ENCODE measurements at places on chromosomes 11 and 22. TPM values are rescaled to one million over a fixed set of nuclear protein-coding genes. Genes with fewer than 3 reads are reported as not detected.

The DDB1 gene
- total RNA-seq: 193 TPM

DNA sequence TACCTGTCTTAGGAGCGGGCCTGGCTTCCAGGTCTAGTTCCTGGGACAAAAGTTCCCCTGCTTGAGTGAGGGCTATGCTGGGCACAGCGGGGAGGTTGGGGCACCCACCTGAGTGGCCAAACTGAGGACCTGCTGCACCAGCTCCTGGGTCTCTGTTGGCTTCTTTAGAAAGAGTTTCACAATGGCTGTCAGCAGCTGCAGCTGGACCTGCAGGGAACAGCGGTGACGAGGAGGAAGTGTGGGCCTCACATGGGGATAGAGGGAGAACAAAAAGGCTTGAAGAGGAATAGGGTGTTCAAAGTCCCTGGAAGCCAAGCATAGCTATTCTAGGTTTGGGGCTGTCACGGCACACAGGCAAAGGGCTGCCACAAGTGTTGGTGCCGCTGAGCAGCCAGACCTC lies 26.7 kb upstream of the RASL10A start:
- peaks cover 41% of the 10 kb centered on the region for H3K36me3 ChIP-seq
- no peak for DNase-seq
- no peak overlapping the region for H3K4me3 ChIP-seq
- H3K27ac ChIP-seq: no peak overlapping the region

- no peaks in the 10 kb centered on the region for H3K36me3 ChIP-seq
- peaks cover 14% of the 10 kb centered on the region for H3K27me3 ChIP-seq
- no peak for DNase-seq
- no peak overlapping the region for H3K4me3 ChIP-seq
- H3K4me1 ChIP-seq: no peaks in the 10 kb centered on the region
- H3K27ac ChIP-seq: no peak overlapping the region
Measured at GRCh38 chr22:49600468-49600867, 227.2 kb downstream of the BRD1 start.

DNA sequence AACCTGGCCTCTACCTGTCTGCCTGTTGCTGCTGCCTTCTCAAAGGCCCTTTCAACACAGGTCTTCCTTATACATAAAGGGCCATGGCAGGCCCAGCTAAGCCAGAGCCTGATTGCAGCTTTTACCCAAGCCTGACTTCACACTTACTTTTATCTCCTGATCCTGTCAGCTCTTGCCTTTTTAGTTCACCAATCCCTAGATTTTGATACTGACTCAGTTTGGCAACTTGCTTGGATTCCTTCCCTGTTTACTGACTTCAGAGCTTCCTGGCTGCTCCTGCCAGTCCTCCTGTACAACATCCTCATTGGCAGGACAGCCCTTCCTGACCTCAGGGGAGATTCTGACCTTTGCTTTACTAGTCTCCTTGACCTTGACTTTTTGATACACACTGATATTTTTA lies 195.2 kb downstream of the NELL1 start:
- no peak overlapping the region for H3K27ac ChIP-seq
- H3K27me3 ChIP-seq: no peaks in the 10 kb centered on the region
- no peaks in the 10 kb centered on the region for H3K4me1 ChIP-seq
- H3K36me3 ChIP-seq: no peaks in the 10 kb centered on the region
- no peak overlapping the region for H3K4me3 ChIP-seq

DNA sequence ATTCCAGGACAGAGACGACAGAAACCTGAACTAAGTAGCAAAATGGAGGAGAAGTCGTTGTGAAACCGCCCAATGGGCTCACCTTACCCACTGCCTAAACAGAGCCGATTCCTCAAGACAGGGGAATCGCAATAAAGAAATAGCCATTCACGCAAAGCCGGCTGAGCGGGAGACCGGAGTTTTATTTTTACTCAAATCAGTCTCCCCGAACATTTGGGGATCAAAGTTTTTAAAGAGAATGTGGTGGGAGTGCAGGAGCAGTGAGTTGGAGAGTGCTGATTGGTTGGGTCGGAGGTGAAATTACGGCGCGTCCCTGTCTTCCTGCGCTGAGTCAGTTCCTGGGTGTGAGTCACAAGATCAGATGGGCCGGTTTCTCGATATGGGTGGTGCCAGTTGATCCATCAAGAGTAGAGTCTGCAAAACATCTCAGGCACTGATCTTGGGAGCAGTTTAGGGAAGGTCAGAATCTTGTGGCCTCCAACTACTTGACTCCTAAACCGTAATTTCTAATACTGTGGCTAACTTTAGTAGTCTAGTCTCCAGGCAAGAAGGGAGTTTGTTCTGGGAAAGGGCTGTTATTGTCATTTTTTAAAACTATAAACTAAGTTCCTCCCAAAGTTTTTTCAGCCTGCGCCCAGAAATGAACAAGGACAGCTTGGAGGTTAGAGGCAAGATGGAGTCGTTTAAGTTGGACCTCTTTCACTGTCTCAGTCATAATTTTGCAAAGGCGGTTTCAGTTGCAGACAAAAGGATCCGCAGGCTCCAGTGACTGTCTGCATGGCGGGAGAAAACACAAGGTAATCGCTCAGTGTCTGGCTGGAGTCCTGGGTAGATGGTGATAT lies 34.1 kb downstream of the OR4D9 start:
- peak overlapping the region; percentile 63 for H3K4me3 ChIP-seq
- DNase-seq: peak; percentile 83
- H3K36me3 ChIP-seq: peaks cover 27% of the 10 kb centered on the region
- peak overlapping the region; percentile 99 for H3K27ac ChIP-seq

- H3K27ac ChIP-seq: no peak overlapping the region
- H3K4me3 ChIP-seq: no peak overlapping the region
- H3K36me3 ChIP-seq: no peaks in the 10 kb centered on the region
Measured at GRCh38 chr11:70220136-70220535, 17.0 kb downstream of the FADD start.

GRCh38 chr11:70731271-70732022 lies 333.1 kb downstream of the CTTN start:
- no peak overlapping the region for H3K27ac ChIP-seq
- no peaks in the 10 kb centered on the region for H3K27me3 ChIP-seq
- no peak overlapping the region for H3K4me3 ChIP-seq
- H3K4me1 ChIP-seq: no peaks in the 10 kb centered on the region

The CEND1 gene
- not detected for total RNA-seq

DNA sequence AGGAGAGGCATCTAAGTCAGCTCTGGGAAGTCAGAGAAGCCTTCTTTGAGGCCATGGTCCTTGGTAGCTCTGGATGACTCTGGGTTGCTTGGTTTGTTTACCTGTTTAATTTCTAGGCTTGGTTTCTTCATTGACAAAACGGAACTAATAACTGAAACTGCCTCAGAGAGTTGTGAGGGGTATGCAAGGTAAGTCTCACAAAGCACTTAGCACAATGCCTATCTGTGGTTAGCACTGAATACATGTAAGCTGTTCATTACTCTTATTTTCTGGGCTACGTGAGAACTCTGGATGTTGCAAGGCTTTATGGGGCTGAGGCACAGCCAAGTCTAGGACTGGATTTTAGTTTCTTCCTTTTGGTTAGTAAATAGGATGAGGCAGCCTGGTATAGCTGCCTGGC lies 225.8 kb upstream of the NCAM1 start:
- H3K27ac ChIP-seq: no peak overlapping the region
- no peak for DNase-seq
- H3K36me3 ChIP-seq: no peaks in the 10 kb centered on the region
- H3K27me3 ChIP-seq: no peaks in the 10 kb centered on the region

The UPK3A gene
- not detected for total RNA-seq

The MUC5B gene
- total RNA-seq: 3.4 TPM

- peaks cover 57% of the 10 kb centered on the region for H3K27me3 ChIP-seq
- H3K4me1 ChIP-seq: no peaks in the 10 kb centered on the region
Measured at GRCh38 chr11:2298795-2299761, 2.6 kb downstream of the C11orf21 start.

DNA sequence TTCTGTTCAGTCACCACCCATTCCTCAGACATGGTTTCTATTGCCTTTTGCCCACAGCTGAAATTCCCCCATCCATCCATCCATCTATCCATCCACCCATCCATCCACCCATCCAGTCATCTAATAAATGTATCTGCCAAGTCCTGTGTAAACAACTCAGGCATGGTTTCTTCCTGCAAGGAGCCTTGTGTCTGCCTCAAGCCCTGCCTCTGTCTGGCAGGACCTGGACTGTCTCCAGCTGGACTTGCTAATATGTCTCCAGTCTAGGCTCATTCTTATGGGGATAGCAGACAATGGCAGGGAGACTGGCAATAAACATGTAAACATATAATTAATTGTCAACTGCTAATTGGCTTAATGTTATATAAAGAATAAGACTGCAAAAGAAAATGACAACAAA lies 64.7 kb upstream of the AMPD3 start:
- H3K27me3 ChIP-seq: peaks cover 74% of the 10 kb centered on the region
- no peak overlapping the region for H3K27ac ChIP-seq
- peaks cover 16% of the 10 kb centered on the region for H3K4me1 ChIP-seq
- DNase-seq: no peak

- H3K4me1 ChIP-seq: no peaks in the 10 kb centered on the region
- H3K27ac ChIP-seq: no peak overlapping the region
- DNase-seq: peak; percentile 26
- no peak overlapping the region for H3K4me3 ChIP-seq
- no peaks in the 10 kb centered on the region for H3K36me3 ChIP-seq
- H3K27me3 ChIP-seq: peaks cover 90% of the 10 kb centered on the region
Measured at GRCh38 chr11:114075891-114076441, 16.5 kb downstream of the ZBTB16 start.

The KCTD14 gene
- 13.2 TPM for total RNA-seq

The GP1BB gene
- total RNA-seq: not detected

- no peaks in the 10 kb centered on the region for H3K27me3 ChIP-seq
Measured at GRCh38 chr11:112281726-112282125, 21.1 kb upstream of the PLET1 start.

GRCh38 chr22:23070418-23071229 lies at the start of gene GNAZ:
GNAZ (plus strand) TSS chr22:23070519; CDS start chr22:23095696, 25,177 bp downstream.
- H3K4me1 ChIP-seq: peaks cover 21% of the 10 kb centered on the region
- peaks cover 14% of the 10 kb centered on the region for H3K36me3 ChIP-seq
- H3K4me3 ChIP-seq: peak within 1 kb of the TSS; percentile 75
- DNase-seq: no peak

DNA sequence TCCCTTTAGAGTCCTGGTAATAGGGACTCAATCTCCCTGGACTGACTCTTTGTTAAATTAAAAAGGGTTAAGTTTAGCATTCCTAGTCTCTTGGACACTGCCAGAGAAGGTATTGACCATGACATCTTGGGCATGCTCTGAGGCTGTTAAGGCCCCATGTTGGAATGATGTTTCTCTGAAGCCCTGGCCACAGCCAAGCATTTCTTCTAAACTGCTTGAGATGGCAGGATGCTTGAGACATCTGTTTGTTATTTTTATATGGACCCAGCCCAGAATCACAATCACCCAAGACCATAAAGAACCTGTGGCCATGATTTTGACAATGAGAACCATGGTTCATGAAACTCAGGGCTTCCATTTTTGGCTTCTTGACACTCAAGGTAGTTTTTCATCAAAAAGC lies 5.5 kb upstream of the ANKK1 start:
- no peak for DNase-seq
- no peak overlapping the region for H3K27ac ChIP-seq
- no peaks in the 10 kb centered on the region for H3K27me3 ChIP-seq

The NAALAD2 gene
- 0.38 TPM for total RNA-seq

The VWCE gene
- 0.47 TPM for total RNA-seq

DNA sequence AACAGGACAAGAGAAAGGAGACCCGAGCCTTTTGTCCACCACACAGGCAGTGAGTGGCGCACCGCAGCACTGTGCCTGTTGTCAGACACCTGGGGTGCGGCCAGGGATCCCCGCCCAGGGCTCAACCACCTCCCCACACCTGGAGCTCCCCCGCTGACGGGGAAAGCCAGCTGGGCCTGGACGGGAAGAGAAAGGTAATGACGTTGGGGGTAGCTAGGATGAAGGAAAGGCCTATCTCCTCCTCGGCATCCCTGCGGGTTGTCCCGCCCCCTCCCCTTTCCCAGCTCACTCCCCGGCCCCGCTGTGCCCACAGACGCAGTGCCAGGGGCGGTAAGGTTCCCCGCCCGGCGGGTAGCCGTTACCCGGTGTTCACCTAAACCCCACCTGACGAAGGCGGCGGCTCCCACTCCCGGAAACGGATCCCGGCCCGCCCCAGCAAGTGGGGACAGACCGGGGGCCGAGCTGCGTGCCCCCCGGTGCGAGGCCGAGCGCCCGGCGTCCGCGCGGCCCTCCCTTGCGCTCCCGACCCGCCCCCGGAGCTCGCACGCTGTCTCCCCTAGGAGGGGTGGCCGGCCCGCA lies 495 bp downstream of the HYOU1 start:
- peak overlapping the region; percentile 96 for H3K27ac ChIP-seq
- H3K4me3 ChIP-seq: peak overlapping the region; percentile 89
- peak; percentile 28 for DNase-seq
- H3K27me3 ChIP-seq: no peaks in the 10 kb centered on the region

DNA sequence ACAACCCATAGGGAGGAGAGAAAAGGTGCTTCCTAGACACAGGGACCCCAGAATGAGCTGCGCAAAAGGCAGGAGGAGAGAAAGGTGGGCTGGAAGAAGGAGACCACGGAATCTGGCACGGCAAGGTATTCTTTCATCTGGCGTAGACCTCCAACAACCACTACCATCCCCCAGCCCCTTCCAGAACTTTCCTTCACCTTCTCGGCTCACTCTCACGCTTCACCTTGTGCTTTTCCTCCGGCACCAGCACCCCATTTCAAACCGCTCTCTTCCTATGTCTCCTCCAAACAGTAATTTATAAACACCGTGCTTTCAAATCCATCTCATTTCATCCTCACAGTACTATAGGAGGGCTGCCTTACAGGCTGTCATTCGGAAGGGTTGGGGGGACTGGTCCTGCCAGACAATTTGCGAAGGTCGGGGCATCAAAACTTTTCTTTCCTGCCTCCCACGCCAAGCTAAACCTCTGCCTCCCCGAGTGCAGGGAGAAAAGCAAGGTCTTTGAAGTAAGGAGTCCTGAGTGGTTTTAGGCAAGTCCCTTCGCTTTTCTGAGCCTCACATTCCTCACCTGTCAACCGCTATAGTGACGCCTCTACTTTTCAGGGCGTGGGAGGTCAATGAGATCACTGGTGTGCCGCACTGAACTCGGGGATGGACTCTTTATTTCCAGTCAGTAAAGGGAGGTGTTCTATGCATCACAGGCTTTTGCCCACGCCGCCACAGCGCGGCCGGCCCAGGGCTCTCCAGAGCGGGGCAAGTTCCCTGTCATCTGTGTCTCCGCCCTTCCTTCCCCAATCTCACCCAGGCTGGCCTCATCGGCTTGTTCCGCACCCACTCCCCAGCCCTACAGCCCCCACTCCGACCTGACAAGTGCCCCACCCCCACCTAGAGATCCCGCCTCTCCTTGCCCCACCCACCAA lies 800 bp downstream of the KCTD21 start:
- peak overlapping the region; percentile 99 for H3K4me3 ChIP-seq
- DNase-seq: no peak
- H3K27ac ChIP-seq: peak overlapping the region; percentile 73
- peaks cover 41% of the 10 kb centered on the region for H3K4me1 ChIP-seq
- peaks cover 26% of the 10 kb centered on the region for H3K36me3 ChIP-seq

- H3K36me3 ChIP-seq: peaks cover 13% of the 10 kb centered on the region
- no peaks in the 10 kb centered on the region for H3K4me1 ChIP-seq
- DNase-seq: no peak
- H3K27ac ChIP-seq: no peak overlapping the region
Measured at GRCh38 chr11:70549796-70550195, 151.5 kb downstream of the CTTN start.

The SMTNL1 gene
- total RNA-seq: not detected

The OR4C46 gene
- total RNA-seq: not detected

- DNase-seq: no peak
- H3K27me3 ChIP-seq: peaks cover 26% of the 10 kb centered on the region
- no peaks in the 10 kb centered on the region for H3K36me3 ChIP-seq
- H3K27ac ChIP-seq: peak overlapping the region; percentile 48
- H3K4me1 ChIP-seq: peaks cover 11% of the 10 kb centered on the region
Measured at GRCh38 chr11:83835423-83835822, 549.3 kb upstream of the CCDC90B start.

The BDNF gene
- total RNA-seq: 8.3 TPM
